Stimulated activated CD4-positive, alpha-beta T cell treated with anti-CD3 and anti-CD28 coated beads, Interleukin-2, amount 100 ng/mL, for 48 hours (primary cell): ENCODE measurements at places on chromosomes 11 and 22.
A peak's percentile ranks its signal among the peaks of the same experiment; 100 is the strongest.

DNA sequence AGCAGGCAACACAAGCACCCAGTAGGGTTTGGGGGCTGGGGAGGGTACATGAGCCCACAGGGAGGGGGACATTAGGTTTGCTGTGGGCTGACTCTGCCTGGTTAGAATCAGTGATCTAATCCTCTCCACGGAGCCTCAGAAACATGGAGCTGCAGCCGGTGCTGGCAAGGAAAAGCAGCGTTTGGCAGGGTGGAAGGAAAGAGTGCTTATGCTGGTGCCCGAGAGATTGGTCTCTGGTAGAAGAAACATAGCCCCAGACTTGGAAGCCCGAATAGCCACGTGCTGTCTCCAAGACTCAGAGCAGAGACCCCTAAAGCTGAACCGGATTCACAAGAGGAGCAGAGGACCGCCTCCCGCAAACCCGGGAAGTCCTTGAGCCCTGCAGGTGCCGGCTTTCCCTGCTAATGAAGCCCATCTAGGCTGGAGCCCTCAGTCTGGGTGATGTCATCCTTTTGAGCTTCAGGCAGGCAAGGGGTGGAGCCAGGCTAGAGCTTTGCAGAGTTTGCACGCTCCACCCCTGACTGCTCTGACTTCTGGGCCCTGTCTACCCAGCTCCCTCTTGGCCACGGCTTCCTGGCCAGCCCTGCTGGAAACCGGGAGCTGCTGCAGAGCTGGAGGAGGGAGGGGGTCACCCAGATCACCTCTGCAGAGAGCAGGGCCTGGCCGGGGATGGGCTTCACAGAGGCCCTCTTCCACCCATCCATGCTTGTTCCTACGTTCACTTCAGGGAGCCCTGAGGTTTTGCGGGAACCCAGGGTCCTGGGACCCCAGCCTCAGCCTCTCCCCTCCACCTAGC is 35.0 kb upstream of the JAM3 start:
- DNase-seq = peak; percentile 33

GRCh38 chr11:103877221-103877620 is 159.2 kb upstream of the DDI1 start:
- no peak for DNase-seq

- DNase-seq = no peak
Observed at GRCh38 chr22:27987557-27987956, 68.5 kb upstream of the PITPNB start.

GRCh38 chr11:118205606-118206378 is 19.0 kb downstream of the JAML start:
- DNase-seq = no peak

DNA sequence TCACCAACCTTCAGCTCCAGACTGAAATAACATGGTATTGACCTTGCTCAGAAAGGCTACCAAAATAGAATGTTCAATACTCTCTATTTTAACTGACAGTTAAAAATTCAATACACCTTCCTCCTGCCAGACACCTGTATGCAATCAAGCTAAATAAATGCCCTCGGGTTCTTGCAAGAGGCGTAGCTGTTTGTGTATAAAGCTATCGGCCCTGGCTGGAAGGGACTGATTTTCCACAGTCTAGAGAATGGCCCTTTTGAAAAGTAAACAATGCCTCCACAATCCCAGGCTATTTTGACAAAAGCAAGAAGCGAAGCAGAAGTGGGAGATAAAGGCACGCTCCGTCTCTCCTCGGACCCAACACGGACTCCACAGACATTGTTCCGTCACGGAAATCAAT is 791.2 kb downstream of the BRD1 start:
- DNase-seq = no peak

- DNase-seq = no peak
Observed at GRCh38 chr11:117816151-117816741, 8.3 kb downstream of the FXYD2 start.

- no peak for DNase-seq
Observed at GRCh38 chr11:28834877-28835276, 726.7 kb downstream of the METTL15 start.

- DNase-seq = no peak
Observed at GRCh38 chr11:2084721-2085120, 54.5 kb downstream of the IGF2 start.

DNA sequence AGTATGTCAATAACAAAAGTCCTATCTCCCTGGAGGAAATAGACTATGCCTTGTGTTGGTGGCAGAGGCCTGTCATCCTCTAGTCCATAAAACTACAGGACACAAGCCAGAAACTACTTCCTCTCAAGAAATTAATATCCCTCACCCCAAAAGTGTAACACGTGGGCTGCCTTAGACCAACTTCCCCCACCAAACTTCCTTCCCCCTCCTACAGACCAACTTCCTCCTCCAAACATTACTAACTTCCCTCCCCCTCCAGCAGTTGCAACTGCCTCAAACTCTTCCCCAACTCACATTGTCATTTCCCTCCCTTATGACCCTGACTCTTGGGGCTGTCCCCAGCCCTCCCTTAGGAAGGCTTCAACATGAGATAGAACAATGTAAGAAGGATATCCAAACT is 6.3 kb downstream of the OR52K2 start:
- DNase-seq = no peak

GRCh38 chr11:788953-789940 is 643 bp downstream of the CEND1 start:
- DNase-seq = no peak

GRCh38 chr11:42462558-42463310 is 849.1 kb upstream of the API5 start:
- no peak for DNase-seq
